ENCODE measurements at places on chromosomes 12 and 14.

DNA sequence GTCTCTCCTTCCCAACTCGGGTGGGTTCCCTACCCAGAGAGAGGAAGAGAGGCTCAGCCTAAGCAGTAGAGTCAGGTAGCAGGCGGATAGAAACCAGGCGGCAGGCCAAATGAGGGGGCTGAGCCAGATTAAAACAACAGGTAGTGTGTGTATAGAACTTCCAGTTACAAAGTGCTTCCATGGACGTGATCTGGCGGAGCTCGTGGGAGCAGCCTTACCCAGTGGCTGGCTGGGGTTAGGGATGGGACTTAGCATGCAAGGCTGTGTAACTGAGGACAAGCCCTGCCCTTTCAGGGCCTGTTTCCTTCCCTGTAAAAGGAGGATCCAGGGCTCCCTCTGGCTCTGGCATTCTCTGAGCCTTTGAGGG is 8.3 kb downstream of the KRT80 start:
- DNase-seq: no peak
- H3K27me3 ChIP-seq: no peaks in the 10 kb centered on the region
- no peak overlapping the region for H3K4me3 ChIP-seq
- H3K36me3 ChIP-seq: no peaks in the 10 kb centered on the region

DNA sequence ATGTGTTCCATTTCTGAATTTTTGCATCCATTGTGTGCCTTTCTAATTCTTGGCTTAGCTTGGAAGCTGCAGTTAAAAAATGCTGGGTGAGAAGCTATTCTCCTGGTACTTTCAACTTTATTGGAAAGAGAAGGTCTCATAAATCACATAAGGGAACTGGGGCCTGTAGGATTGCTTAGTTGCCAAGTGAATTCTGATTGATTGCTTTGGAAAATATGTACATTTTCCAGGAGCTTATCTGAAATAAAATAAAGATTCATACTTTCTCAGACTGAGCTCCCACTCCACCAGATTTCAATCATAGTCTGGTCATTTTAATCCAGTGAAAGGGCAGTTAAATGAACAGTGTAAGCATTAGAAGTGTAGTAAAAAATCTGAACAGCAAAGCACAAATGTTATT is 50.0 kb upstream of the PRICKLE1 start:
- H3K4me3 ChIP-seq: no peak overlapping the region
- DNase-seq: no peak
- H3K36me3 ChIP-seq: no peaks in the 10 kb centered on the region
- H3K4me1 ChIP-seq: no peaks in the 10 kb centered on the region

- no peak for DNase-seq
- no peaks in the 10 kb centered on the region for H3K36me3 ChIP-seq
- peaks cover 11% of the 10 kb centered on the region for H3K4me1 ChIP-seq
Measured at GRCh38 chr12:29350080-29350479, 30.9 kb downstream of the ERGIC2 start.

DNA sequence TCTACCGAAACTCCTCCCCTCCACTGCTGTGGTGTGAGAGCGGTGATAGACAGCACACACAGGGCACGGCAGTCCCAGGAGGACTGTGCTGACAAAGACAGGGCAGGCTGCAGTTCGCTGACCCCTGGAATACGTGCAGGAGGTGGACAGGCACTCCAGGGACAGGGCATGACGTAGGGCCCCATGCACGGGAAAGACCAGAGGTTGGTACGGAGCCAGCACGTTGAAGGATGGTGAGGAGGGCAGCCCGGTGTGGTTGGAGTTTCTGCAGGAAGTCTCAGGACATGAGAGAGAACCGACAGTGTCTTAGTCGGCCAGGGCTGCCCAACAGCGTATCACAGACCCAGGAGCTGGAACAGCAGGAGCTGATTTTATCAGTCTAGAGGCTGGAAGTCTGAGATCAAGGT is 254.2 kb upstream of the FKBP4 start:
- H3K27ac ChIP-seq: no peak overlapping the region
- no peak for DNase-seq
- H3K4me1 ChIP-seq: no peaks in the 10 kb centered on the region
- no peaks in the 10 kb centered on the region for H3K36me3 ChIP-seq
